AG09319 (cell line): ENCODE measurements at places on chromosomes 12 and 14.

DNA sequence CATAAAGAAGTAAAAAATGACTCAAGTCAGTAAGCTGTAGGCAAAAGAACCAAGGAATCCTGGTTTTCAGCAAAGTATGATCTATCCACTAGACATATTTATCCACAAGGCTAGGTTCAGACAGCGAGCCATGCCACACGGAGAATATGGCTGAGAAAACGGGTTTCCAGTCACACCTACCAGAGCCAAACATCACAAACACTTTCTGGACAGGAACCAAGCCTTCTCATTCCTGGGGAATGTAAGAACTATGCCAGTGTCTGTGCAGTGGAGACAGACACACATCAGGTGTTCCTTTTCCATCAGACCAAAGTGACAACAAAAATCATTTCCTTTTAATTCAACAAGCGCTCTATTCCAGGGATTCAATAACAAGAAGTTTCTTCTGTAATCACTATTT is 41.1 kb downstream of the AREL1 start:
- DNase-seq, result no peak

DNA sequence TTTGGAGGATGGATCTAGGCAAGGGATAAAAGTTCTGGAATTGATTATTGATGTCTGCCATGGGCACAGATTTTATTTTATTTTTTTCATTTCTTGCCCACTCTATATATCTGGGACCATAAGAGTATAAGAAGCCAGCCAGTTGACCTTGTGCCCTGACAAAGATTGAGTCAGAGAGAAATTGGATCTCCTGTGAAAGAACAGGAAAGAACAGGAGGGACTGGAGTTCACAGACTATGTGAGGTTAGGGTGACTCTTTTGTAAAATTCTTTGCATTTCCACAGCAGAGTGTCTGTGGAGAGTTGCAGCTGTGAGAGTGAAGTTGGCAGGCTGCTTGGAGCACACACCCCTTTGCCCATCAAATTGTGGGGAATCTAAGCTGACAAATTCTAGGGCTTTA is 358.4 kb upstream of the TBX3 start:
- DNase-seq, result no peak

- DNase-seq, result no peak
Observed at GRCh38 chr12:67968321-67968720, 20.9 kb upstream of the IFNG-AS1 start.

GRCh38 chr14:61718039-61718438 is 22.7 kb downstream of the HIF1A start:
- no peak for DNase-seq

- no peak for DNase-seq
Observed at GRCh38 chr14:97021571-97022168, 224.5 kb downstream of the VRK1 start.

GRCh38 chr12:130521375-130522124 is 183.9 kb downstream of the PIWIL1 start:
- DNase-seq, result no peak

DNA sequence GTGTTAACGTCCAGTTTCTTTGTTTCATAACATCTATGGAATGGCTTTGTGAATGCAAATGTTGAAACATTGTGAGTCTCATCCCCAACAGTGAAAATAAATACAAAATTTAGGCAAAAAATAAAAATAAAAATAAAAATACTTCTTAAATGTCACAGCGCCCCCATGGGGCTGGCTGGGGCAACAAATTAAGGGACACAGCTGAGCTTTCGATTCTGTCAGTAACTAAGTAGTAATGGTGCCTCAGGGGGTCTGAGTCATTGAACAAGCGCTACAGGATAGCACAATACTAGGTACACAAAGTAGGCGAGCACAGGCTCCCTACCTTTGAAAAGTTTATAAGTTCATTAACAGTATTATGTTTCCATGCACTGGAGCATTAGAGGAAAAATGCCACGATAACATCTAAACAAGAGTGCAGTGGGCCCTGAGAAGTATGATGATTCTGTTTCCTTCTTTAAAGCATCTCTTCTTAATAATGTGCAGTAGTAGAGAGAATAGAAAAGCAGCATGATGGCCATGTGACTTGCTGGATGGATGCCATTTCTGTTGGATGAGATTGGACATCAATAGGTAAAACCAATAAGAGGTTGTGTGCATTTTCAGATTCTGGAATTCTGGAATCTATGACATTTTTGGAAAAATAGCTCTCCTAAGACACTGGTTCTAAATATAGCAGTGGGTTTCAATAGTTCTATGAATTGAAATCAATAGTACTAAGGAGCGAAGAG is 667.2 kb downstream of the DIO2 start:
- no peak for DNase-seq

DNA sequence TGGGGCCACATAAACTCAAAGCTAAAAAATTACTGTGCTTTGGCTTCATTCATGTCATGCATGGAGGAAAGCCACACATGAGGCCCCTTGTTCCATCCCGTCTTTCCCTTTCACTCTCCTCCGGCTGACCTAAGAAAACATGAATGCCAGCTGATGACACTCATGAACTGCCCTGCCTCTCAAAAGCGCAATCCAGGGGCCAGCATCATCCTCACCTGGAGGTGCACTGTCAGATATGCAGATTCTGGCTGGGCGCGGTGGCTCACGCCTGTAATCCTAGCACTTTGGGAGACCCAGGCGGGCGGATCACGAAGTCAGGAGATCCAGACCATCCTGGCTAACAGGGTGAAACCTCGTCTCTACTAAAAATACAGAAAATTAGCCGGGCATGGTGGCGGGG is 116.1 kb upstream of the FOXN3 start:
- no peak for DNase-seq

GRCh38 chr12:53824001-53824712 is 72.4 kb upstream of the CISTR start:
- DNase-seq, result no peak

GRCh38 chr12:21416511-21417121 is 20.8 kb upstream of the PYROXD1 start:
- no peak for DNase-seq

- no peak for DNase-seq
Observed at GRCh38 chr12:111578971-111579340, 20.2 kb downstream of the ATXN2 start.

DNA sequence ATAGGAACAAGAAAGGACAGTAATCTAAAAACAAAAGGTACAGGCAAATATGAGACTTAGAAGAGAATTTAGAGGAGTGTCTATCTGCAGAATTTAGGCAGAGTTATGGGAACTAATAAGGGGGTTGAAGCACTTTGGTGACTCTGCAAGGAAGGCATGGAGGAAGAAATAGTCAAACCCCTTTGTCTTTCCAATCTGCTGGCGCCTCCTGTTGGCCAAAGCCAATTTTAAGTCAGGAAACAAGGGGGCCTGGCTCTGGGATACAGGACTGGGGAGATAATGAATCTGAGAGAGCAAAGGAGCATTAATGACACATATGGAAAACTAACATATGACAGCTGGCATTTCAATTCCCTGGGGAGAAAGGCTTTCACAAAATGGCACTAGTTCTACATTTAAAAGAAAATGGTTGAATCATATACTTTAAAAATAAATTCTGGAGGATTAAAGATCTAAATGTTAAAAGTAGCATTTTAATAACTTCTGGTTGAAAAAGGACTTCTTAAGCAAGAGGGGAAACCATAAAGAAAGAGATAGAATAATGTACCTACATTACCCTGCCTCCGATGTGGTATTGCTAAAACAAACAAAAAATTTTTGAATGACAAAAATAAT is 48.5 kb upstream of the CSRP2 start:
- DNase-seq, result no peak

GRCh38 chr14:91341334-91341733 is 76.3 kb downstream of the CCDC88C start:
- no peak for DNase-seq

- DNase-seq, result no peak
Observed at GRCh38 chr14:104816616-104816884, 15.6 kb downstream of the ZBTB42 start.

DNA sequence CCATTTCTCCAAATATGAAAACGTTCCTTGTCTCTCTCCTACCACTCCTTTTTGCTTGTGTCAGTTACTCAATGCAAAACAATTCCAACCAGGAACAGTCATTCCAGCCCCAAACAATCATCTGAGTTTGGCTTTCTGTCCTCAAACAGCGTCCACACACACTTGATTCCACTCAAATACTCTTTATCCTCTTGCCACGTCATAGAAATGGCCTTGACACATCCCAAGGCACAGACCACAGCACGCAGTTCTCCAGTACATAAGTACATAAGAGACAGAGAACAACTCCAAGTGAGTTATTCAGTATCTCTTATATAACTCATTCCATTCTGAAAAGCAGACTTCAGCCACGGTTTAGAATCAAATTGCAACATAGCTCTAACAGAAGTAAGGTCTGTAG is 299.2 kb downstream of the RPS29 start:
- DNase-seq, result no peak

DNA sequence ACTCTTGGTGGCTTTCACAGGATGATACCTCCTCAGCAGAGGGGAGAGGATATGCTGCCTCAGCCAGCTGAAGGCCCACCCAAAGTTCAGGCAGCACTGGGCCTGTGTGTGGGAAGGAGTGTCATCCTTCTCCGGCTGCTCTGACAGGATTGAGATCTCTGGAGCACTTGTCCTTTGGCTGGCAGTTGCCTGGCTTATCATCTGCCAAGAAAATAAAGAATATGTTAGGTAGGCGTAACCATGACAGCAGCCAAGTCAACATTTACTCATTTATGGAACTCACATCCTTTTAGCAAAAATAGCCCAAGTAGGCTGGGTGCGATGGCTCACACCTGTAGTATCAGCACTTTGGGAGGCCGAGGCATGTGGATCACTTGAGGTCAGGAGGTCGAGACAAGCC is 68.5 kb downstream of the PPFIBP1 start:
- DNase-seq, result no peak
